ENCODE measurements at places on chromosomes 5 and 9.

- no peak for DNase-seq
These were observed 28.5 kb downstream of the DPYSL3 start for GRCh38 chr5:147481376-147481775.

GRCh38 chr5:1011741-1012312 lies 3.2 kb downstream of the NKD2 start:
- peak; percentile 33 for DNase-seq

DNA sequence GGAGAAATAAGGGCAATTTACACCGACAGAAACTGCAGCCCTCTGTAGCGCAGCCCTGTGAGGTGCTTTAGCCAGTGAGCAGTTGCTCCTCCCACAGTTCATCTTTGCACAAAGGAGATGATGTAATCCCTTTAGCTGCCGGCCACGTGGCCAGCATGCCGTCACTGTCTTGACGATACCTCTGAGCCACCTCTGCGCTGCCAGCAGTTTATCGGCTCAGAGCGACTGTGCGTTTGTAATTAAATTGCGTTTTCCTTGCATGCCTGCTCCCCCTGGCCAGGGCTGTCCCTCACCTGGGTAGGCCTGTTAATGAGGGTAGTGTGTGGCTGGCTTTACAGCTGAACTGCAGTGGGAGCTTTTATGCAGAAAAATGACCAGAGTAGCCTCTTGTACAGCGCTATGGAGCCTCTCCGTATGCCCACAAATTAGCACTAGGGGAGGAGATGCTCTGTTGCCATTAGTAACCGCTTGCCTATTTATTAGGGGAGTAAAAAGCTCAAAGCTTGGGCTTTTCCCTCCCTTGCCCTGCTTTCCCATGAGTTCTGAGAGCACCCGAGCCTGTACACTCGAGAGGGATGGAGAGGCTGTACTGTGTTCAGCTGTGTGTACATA lies 107.0 kb downstream of the TRIO start:
- no peak for DNase-seq

DNA sequence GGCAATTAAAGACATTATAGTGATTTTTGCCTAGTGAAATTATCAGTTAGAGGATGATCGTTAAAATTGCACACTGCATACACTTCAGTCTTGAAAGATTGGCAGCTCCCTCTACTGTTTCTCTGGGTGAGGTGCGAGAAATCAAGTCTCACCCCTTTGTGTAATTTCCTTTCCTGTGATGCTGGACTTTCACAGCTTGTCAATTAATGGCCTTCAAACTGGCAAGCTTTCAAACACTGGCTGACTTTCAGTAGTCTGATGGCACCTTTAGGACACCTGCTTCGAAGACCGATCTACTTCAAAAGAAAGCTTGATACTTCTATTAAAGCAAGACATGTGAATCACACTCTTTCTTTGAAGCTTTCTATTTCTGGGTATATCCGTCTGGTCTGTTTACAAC lies 706.7 kb upstream of the PTPRD start:
- DNase-seq, result no peak

DNA sequence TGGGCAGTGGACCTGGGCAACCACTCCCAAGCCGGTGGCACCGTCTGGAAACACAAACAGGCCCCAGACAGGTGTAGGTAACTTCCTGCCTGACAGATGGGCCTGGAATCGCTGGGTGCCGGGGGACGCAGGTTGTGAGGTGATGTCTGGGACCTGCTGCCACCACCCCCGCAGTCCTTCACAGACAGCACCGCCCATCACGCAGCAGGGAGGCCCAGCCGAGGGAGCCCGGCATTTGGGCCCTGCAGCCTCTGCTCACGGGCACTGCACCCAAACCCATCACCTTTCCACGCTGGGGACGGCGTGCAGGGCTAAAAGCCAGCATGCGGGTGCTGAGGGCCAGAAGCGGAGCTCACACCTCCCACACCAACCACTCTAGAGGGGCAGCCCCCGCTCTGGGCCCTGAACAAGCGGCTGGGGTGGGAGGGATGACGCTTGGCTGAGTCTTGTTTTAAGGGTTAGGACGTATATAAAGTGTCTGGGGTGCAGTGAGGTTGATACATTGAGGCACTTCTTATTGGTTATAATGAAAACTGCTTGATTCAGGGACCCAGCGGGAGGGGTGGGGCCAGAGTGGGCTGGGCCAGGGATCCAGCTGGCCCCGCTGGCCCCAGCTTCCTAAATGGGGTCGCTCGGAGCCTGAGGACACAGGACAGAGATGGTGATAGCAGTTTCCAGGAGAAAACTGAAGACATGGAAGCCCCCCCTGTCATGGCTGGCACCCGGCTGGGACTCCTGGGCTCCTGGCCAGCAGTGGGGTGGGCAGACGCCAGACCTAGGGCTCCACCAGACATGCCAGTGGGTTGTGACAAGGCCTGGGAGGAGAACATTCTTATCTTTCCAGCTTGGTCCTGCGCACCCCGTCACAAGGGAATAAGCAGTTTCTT lies 11.3 kb downstream of the MYMK start:
- DNase-seq, result no peak

Data from right lobe of liver (tissue), 6 donors.